Stimulated activated CD4-positive, alpha-beta T cell treated with anti-CD3 and anti-CD28 coated beads, Interleukin-1b, Interleukin-23, amount 100 ng/mL, for 24 hours (primary cell): ENCODE measurements at places on chromosomes 7 and 10.

- no peak for DNase-seq
Observed at GRCh38 chr7:35565927-35566326, 129.0 kb downstream of the HERPUD2 start.

GRCh38 chr10:118266098-118266748 is 75.9 kb downstream of the FAM204A start:
- DNase-seq: no peak

DNA sequence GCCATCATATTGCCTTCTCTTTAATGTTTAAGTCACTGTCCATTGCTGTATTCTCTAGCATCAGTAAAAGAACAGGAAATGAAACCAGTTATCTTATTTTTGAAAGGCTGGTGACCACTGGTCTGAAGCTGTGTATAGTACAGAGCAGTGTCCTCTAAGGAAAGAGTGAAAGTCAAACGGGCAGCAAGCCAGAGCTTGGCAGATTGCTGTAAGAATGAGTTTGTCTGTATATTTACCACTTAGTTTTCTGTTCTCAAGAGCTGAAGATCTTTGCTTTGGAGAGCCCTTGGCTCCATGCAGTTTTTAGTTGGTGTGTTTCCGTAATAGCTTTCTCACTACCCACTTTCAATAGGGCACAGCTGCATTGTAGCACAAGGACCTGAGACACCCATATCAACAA is 31.9 kb downstream of the PCBD1 start:
- no peak for DNase-seq

GRCh38 chr10:49278497-49278981 is 20.4 kb upstream of the C10orf71 start:
- no peak for DNase-seq

DNA sequence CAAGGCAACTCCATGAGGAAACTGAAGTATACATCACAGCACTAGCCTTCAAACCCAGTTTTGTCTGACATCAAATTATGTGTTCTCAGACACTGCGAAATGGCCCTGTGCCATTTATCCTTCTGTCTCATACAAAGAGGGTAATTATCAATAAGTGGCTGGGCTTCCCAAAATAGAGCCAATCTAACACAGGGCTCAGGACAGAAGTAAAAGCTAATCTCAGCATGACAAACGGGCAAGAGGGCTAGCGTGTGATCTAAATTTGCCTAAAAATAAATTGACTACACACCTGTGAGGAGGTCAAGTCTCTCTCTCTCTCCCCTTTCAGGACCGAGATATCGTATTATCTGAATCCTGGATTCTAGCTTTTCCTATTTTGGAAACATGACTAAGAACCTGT is 67.2 kb downstream of the DGKB start:
- DNase-seq: no peak

DNA sequence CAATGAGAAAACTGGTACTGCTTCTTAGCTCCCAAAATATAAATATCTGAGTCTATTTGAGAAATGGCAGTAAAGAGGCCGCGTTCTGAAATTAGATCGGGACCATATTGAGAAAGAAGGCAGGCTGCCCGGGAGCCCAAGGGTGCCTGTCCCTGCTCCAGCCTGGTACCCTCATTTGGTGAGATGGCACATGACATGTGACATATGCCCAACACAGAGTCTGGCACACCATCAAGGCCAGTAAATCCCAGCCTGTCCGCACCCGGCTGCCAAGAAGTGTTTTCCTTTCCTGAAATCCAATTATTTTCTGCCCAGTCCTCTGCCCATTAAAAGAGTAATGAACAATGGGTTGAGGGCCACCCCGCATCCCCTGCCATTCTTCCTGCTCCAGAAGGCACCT is 66.4 kb downstream of the CDH23 start:
- DNase-seq: no peak

GRCh38 chr7:27922907-27923641 is 183.1 kb downstream of the TAX1BP1 start:
- no peak for DNase-seq

DNA sequence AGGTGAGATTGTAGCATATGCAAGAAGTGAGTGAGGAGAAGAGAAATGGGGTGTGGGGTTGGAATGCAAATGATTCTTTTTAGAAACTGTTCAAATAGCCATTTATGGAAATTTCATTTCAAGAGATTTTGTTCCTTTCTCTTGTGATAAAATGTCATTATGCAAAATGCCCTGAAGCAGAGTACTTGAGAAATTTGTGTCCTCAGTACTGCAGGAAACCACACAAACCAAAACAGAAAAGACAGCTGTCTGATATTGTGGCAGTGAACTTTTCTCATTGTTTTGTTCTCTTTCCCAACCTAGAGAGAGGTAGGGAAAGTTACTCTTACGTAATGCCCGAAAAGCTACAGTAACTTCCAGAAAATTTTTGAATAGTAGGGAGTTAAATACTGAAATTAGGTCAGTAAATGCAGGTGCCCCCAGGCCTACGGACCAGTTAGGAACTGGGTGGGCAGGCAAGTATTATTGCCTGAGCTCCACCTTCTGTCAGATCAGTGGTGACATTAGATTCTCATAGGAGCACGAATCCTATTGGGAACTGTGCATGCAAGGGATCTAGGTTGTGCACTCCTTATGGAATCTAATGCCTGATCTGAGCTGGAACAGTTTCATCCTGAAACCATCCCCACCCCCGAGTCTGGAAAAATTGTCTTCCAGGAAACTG is 34.0 kb downstream of the DLD start:
- no peak for DNase-seq

GRCh38 chr7:214410-215212 is 22.2 kb downstream of the FAM20C start:
- no peak for DNase-seq

- DNase-seq: no peak
Observed at GRCh38 chr10:62554632-62555199, 180.5 kb downstream of the ZNF365 start.

- DNase-seq: no peak
Observed at GRCh38 chr10:123257904-123258456, 103.8 kb downstream of the BUB3 start.

DNA sequence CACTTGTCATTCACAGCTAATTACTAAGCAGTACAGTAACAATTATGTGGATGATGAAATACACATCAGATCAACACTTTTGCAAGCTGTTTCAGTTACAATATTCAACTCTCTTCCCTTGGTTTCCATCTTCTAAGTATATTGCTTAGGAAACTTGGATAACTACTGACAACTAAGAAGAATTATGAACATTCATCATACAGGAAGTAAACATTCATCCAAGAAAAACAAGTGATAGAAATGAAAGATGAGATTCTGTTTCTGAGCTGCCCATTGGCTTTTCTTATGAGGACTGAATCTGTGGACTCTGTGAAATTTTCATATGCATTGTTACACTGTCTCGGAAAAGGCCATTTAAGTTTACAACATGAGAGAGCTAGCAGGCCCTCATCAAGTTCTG is 240.2 kb downstream of the PRKG1 start:
- DNase-seq: no peak

DNA sequence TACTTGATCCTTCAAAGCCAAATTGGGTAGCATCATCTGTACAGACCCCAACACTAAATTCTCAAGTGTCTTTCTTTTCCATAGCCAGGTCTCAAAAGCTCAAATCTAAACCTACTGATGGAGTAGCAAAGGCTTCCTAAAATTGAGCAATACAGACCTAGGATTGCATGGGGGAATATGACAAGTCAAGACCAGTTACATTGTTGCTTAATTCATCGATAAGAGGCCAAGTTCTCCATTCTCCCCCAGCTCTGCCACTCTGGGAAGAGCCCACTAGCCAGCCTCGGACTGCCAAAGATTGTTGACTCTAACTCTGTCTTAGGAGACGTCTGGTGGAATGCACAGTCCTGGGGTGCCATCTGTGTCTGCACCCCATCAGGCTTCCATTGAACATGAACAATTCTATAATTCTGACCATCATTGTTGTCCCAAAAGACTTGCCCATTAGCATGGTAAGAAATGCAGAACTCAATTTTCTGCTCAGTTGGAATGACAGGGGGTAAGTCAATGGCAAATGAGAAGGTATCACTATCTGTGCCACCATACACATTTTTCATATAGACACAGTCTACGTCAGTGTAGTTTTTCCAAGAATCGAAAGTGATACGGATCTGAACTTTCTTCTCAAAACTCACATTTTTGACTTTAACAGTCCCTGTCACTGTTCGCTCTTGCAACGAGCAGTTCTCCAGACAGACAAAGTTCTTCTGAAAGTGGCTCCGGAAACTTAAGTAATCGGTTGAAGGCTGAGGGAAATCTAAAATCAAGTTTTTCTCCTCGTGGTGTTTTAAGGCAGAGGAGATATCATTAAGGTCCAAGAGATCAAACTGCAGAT is 2.9 kb downstream of the PPP1R3C start:
- no peak for DNase-seq

DNA sequence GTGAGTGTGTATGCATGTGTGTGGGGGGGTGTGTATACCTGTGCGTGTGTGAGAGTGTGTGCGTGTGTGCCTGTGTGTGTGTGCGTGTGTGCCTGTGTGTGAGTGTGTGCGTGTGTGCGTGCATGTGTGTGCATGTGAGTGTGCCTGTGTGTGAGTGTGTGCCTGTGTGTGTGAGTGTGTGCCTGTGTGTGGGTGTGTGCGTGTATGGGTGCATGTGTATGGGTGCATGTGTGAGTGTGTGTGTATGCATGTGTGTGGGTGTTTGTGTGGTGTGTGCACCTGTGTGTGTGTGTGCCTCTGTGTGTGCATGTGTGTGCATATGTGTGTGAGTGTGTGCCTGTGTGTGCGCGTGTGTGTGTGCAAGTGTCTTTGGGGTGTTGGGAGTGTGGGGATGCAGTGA is 6.4 kb downstream of the ANTXRL start:
- DNase-seq: no peak

DNA sequence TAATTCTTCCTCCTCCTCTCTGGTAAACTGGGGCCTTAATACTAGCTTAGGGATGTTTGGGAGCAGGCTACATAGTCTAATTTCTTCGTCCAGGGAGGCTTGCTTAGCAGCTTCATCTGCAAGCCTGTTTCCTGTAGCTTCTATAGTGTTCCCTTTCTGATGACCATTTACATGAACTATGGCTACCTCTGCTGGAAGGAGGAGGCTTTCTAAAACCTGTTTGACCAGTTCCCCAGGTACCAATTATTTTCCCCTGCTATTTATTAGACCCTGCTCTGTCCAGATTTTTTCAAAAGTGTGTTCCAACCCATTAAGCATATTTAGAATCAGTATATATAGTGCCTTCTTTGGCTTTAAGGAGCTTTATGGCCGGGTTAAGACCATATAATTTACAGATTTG is 38.8 kb upstream of the DNAH11 start:
- no peak for DNase-seq

GRCh38 chr7:107773027-107773426 is 29.1 kb downstream of the CBLL1 start:
- DNase-seq: no peak

- DNase-seq: no peak
Observed at GRCh38 chr7:120163449-120163848, 109.5 kb upstream of the KCND2 start.

DNA sequence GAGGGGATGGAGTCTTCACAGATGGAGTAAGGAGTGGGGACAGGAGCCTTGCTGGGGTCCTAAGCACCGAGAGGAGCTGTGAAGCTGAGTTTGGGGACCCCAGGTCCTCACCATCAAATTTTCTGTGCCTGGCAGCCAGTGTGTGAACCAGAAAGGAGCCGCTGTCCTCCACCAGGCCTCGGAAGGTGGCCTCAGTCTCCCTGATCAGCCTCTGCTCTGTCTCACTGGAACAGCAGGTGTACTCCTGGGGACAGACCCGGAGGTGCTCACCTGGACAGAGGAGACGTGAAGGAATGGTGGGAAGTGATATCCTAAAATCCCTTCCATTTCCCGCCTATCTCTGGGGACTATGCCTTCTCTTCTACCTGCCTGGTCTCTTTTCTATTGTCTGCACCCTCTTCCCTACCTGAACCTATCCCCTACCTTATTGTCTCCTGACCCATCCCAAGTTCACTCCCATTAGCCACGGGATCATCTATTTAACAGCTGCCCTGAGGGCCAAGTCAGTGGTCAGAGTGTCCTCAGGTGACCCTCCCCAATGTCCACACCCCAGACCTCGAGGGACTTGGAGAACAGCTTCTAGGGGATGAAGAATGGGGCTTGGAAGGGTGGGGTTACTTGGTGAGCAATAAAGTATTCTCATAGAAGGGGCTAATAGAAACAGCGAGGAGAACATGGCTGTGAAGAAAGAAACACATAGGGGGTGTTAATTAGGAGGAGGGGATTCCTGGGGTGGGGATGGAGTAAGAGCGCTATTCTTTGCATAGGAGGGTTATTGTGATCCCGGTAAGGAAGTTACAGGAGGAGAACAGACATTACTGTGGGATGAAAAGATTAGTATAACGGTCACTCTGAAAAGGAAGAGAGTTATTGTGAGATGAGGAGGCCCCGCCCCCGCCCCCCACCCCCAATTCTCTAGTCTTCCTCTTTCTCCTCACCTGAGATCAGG is 811 bp downstream of the GPC2 start:
- DNase-seq: no peak

DNA sequence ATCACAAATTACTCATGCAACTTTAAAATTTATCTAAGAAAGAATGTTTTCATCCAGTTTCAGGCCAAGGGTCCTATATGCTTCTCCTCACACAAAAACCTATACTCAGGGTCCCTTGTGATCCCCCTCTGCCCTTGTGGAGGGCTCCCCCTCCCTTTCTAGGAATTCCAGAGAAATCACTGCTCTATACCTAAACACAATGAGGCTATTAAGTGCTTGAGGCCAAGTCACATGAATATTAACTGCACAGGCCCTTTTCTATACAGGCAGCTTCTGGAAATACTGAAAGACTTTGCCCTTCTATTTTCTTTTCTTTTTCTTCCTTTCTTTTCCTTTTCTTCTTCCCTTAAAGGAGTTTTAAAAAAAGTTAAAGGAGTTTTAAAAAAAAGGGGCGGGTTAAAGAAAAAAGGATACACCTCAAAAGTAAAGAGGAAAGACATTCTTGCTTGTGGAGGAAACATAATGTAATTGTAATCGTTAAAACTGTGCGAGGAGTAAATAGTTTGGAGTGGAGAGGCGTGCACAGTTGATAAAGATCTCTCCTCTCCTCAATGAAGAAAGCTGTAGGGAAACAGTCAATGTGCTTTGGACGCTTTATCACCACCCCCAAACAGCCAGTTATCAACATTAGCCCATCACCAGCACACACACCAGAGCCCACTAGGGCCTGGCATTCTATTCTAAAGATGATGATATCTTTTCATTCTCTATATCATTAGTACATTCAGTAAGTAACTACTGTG is 16.4 kb downstream of the GRB10 start:
- DNase-seq: no peak

GRCh38 chr7:138608275-138608674 is 92.9 kb downstream of the SVOPL start:
- DNase-seq: peak; percentile 10

DNA sequence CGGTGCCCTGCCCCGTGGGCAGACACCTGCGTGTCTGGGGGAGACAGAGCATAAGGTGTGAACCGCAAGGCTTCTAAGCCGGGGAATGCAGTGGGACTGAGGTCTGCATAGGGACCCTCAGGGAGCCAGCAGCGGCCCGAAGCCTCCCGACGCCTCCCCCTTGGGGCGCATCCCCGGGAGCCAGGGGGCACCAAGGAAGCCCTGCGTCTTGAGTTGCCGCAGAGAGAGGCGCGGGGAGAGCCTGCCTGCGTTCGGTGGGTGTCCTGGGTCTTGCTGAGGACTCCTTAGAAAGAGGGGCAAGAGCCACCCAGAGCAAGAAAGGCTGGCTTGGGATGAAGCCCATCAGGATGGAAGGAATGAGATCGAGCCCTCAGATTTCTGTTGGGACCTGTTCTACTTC is 18.2 kb upstream of the UNCX start:
- DNase-seq: no peak

GRCh38 chr7:154881026-154881425 is 121.9 kb downstream of the PAXIP1 start:
- no peak for DNase-seq
